NCI-H2107 (cell line): ENCODE measurements at places on chromosomes 13 and 19.

- DNase-seq: no peak
Measured at GRCh38 chr19:7013678-7014077, 7.6 kb downstream of the MBD3L2B start.

GRCh38 chr13:111398715-111399299 is 78.4 kb downstream of the TEX29 start:
- no peak for DNase-seq

DNA sequence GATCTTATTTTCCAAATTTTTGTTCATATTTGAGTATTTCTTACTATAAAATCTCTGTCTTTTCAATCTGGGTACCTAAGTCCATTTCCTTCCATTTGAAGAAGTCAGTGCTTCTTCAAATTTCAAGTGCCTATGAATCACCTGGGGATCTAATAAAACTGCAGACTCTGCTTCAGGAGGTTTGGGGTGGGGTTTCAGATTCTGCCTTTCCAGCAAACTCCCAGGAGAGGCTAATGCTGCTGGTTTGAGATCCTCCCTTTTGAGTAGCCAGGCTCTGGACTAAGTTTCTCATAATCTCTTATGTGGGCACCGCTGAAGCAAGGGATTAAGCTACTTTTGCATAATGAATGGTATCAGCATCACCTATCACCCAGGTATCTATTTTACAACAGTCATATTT is 242.4 kb downstream of the RGCC start:
- DNase-seq: no peak

- DNase-seq: no peak
Measured at GRCh38 chr19:20513189-20513904, 52.2 kb downstream of the ZNF737 start.
